ENCODE measurements at places on chromosomes 1 and 21. TPM values are rescaled to one million over a fixed set of nuclear protein-coding genes. Genes with fewer than 3 reads are reported as not detected.

DNA sequence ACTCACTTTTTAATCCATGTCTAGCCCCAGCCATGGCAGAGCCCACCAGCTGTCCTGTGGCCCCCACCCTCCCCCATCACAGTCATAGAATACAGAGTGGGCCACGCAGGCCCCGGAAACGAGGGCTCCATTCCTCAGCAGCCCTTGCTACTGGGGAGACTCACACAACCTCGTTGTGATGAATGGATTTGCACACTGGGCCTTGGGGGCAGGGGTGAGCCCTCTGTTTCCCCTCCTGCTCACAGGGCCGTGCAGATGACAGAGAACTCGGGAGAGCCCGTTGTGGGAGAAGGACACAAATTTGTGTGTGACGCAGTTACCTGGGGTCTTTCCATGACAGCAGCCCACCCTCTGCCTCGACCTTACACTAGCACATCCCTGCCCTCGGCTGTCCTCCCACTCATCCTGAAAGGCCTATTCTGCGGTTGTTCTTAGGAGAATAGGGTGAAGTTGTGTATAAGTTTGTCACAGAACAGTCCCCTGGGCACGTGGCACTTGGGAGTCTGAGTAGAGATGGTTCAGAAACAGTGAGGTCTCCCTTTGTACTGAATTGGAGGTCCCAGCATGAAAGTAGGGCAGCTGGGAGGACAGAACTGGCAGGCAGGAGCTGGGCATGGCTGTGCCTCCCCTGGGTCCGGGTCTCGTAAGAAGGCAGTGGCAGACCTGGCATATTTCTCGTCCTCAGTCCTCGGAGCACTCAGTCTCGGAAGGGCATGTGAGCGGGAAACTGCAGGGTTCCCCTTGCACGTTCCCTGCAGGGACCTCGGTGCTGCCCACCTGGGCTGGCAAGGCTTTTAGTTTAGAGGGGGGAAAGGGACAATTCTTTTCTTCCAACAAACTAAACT is 6.8 kb downstream of the AGT start:
- no peak for DNase-seq

GRCh38 chr1:178192686-178193085 is 98.8 kb downstream of the RASAL2 start:
- DNase-seq, result no peak

DNA sequence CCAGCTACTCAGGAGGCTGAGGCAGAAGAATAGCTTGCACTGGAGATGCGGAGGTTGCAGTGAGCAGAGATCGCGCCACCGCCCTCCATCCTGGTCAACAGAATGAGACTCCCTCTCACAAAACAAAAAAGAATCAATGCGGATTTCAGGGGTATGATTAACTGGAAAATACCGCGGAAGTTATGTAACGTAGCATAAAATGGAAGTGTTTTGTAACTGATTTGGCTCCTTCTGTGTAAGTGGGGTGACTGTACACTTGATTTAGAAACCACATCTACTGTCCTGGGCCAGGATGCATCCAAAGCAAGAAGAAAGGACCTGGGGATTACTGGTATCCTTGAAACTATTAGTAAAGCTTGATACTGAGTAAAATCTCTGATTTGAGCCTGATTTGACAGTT is 3.1 kb upstream of the VAMP4 start:
- no peak for DNase-seq

GRCh38 chr1:33876970-33877650 is 13.2 kb downstream of the HMGB4 start:
- no peak for DNase-seq

- no peak for DNase-seq
Measured at GRCh38 chr1:160131803-160132565, 16.4 kb downstream of the ATP1A2 start.

GRCh38 chr1:180734366-180734765 is 102.5 kb downstream of the XPR1 start:
- no peak for DNase-seq

- DNase-seq, result no peak
Measured at GRCh38 chr1:93807311-93807930, 71.6 kb downstream of the DNTTIP2 start.

DNA sequence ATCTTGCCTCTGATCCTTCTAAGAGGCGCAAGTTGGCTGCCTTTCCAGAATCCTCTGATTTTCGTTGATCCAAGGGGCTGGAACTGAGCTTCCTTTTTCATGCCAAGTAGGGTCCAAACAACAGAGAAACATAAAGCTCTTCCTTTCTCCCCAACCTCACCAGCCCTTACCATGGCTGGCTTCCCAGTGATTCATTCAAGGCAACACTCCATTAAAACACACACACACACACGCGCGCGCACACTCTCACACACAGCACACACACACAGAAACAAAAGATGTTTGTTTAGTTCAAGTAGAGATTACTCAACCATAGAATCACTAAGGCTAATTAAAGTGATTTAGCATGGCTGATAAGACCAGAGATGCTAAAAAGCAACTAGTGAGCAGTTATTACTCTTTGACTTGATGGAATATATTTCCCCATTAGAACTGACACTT is 13.0 kb upstream of the GUCA2A start:
- no peak for DNase-seq

DNA sequence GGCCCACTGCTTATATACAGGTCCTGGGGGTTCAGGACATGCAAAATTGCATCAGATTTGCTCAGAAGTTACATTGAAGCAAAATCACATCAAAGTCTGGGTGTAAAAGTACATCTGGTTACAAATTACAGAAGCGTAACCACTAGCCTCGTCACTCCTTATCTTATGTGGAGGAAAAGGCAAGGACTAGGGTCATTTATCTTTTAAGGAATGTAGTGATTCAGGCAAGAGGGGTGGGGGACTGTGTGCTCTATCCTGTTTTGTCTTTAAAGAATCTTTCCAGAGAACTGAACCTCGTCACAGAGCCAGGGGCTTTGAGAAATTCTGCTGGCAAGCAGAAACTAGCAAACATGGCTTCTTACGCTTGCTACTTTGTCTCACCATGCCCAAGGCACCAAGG is 61.1 kb upstream of the RAB4A start:
- no peak for DNase-seq

GRCh38 chr1:222084048-222084447 is 342.2 kb upstream of the DUSP10 start:
- DNase-seq, result no peak

GRCh38 chr1:48292706-48293105 is 70.2 kb downstream of the SLC5A9 start:
- DNase-seq, result no peak

- DNase-seq, result no peak
Measured at GRCh38 chr1:76281306-76281705, 206.8 kb downstream of the ST6GALNAC3 start.

GRCh38 chr1:232507571-232507970 is 122.4 kb downstream of the SIPA1L2 start:
- DNase-seq, result no peak

DNA sequence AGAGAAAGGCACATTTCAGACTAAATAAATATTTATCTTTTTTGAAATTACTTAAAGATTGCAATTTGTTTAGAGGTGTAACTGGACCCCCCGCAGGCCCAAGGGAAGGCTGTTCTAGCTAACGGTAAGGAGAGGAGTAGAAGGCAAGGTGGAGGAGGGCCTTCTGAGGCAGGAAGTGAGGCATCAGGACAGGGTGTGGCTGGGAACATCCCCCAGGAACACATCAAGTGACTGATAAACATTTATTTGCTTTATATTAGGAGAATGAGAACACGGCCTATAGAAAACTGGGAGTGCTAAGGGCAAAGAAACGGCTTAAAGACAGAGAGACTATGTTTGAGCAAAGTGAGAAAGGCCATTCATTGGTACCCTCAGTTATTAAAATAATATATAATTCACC is 23.2 kb downstream of the HIVEP3 start:
- DNase-seq, result no peak

DNA sequence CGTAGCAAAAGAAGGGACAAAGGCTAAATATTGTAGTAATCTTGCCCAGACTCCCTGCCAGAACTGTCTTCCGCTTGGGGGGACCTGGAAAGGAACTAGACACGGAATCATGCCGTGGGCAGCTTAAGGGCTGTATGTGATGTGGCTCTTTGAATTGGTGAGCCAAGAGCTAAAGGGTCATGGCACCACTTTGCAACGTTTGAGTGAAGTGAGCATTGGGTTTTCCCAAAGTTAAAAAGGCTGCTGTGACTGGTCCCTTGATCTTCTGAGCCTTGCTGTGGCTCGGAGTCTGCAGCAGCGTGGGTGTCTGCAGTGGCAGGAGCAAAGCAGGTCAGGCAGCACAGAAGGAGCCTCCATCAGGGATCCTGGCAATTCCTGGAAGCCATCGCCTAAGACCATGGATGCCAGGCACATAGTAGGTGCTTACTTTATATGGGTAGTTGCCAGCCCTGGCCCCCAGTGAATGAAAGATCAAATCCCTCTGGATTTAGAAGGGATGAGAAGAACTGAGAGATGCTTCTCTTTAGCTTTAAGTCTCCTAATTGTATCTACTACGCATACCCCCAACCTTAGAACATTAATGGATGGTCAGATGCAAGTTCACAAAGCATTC is 1.8 kb downstream of the SMYD2 start:
- DNase-seq, result no peak

- DNase-seq, result peak; percentile 31
Measured at GRCh38 chr1:69438056-69438795, 129.5 kb upstream of the LRRC7 start.

DNA sequence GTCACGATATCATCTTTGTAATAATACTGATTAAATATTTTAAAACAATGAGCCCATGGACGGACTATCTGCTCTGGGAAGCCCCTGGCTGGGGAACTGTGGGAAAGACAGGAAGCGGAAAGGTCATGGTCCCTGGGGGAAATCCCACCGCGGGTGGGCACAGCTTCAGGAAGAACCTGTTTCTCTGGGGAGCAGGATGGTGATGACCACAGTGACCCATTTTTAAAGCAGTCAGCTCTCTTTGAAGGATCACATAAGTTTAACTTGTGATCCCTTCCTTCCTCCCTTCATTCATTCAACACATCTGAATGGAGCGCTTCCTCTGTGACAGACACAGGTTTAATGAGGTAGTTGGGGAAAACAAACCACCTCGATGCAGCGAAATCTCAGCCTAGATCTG is 73.0 kb downstream of the DHRS3 start:
- DNase-seq, result no peak

GRCh38 chr1:170670802-170671628 is 7.1 kb downstream of the PRRX1 start:
- DNase-seq, result no peak

DNA sequence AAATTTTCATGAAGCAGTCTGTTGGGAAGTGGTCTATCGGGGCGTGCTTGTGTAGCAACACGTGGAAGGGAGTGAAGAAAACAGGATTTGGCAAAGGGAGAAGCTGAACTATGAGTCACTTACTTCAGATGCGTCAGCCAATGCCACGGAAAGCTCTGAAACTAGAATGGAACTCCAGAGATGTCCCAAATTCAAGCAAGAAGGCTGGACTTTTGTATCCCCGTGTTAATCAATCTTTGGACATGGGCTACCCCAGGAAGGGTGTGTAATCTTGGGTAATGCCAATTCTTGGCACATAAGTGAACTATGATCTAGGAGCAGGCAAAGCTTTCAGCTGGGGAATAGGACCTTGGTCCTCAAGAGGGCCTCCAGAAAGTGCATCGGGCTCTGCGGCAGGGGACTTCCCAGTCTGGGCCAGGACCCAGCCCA is 102.6 kb downstream of the ADSS2 start:
- DNase-seq, result no peak

GRCh38 chr1:25533775-25534409 is 9.5 kb upstream of the LDLRAP1 start:
- DNase-seq, result no peak

GRCh38 chr1:214192825-214193643 is 87.9 kb upstream of the SMYD2 start:
- DNase-seq, result no peak

DNA sequence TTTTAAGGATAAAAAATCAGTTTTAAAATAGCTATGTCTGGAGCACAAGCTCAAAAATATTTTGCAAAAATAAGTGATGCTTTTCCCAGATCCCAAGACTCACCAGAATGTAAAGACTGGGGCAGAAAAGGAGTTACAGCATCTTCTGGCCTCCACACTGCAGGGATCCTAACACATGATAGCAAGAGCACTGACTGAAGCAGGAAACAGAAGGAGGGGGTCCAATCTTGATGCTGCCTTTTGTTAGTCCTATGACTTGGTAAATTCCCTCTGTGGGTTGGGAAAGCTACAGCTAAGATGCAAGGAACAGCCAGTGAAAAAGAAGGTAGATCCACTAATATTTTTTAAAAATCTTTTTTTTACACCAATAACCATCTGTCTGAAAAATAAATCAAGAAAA is 54.2 kb upstream of the TNR start:
- no peak for DNase-seq

DNA sequence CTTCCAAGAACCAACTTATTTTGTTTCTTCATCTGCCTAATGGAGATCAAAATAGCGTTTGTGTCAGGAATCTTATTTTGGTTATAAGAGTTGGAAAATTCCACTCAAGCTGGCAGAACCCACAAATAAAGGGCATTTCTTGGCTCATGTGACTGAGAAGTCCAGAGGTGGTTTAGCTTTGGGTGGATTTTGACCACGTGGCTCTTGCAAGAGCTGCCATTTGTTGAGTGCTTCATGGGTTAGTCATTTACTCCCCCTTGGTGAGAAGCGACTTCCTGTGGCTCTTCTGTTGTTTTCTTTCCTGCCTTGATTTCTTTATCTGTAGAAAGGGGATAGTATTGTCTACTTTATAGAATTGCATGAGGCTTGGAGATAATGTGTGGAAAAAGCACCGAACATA is 9.5 kb upstream of the RNF186 start:
- DNase-seq, result no peak

GRCh38 chr1:188154761-188155160 is 1326.0 kb downstream of the PLA2G4A start:
- DNase-seq, result no peak

DNA sequence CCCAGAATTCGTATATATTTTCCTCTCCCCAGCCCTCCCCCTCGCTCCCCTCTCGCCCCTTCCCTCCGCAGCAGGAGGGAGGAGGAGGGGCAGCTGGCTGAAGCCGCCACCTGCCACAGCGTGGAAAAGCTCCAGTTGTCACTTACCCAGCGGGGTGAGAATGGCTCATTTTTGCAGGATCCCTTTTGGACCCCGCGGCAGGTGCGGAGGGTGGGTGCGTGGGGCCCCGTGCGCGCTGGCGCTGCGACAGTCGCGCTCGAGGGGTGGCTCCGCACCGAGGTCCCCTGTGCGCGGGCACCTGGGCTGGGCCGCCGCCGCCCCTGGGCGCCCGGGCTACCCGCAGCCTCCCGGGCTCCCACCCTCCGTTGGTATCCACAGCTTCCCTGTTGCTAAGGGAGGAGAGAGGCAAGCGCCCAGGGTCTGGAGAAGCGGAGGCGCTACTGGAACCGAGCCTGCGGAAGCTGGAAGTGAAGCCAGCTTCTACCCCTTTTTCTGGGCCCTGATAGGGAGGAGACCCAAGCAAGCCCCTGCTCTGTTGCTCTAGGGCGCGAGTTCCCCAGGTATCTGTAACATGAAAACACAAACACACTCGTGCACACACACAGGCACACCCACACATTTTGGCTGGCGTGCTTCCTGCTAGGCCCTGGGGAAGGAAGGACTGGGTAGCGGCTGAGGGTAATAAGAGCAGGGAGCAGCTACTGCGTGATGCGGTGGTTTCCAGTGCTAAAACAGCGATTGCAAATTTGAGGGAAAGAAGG is at the start of gene ERICH3:
Gene ERICH3, minus strand, starts transcription at position 442 of the 761 bp plus-strand sequence. Its CDS starts 273 bp downstream, at position 169.
- no peak for DNase-seq

GRCh38 chr1:227065311-227065710 is 125.2 kb downstream of the COQ8A start:
- DNase-seq, result no peak

CAPN8 gene
- polyA plus RNA-seq, result 1.7 TPM

TCHH gene
- polyA plus RNA-seq, result 0.03 TPM

HSPB7 gene
- 5.8 TPM for polyA plus RNA-seq

CLK2 gene
- polyA plus RNA-seq, result 79.0 TPM

PDZK1IP1 gene
- polyA plus RNA-seq, result 39.5 TPM

VHLL gene
- not detected for polyA plus RNA-seq

LMOD1 gene
- 4.3 TPM for polyA plus RNA-seq

CCSAP gene
- 8.9 TPM for polyA plus RNA-seq

COL24A1 gene
- 1.9 TPM for polyA plus RNA-seq

DCAF8 gene
- 238 TPM for polyA plus RNA-seq
